ENCODE measurements at places on chromosomes 12 and 14. TPM values are rescaled to one million over a fixed set of nuclear protein-coding genes. Genes with fewer than 3 reads are reported as not detected.
A peak's percentile ranks its signal among the peaks of the same experiment; 100 is the strongest.

WIF1 gene
- total RNA-seq: not detected

CNTN1 gene
- total RNA-seq: 0.26 TPM

SIX4 gene
- total RNA-seq: 18.3 TPM

WASHC4 gene
- 98.3 TPM for total RNA-seq

TESPA1 gene
- total RNA-seq: not detected

OVCH1 gene
- 0.51 TPM for total RNA-seq

IL31 gene
- not detected for total RNA-seq

GRCh38 chr12:114140576-114140975 lies 174.5 kb upstream of the RBM19 start:
- no peak for DNase-seq

- peak; percentile 50 for DNase-seq
Measured at GRCh38 chr12:80829767-80830166, 108.0 kb downstream of the LIN7A start.

DNA sequence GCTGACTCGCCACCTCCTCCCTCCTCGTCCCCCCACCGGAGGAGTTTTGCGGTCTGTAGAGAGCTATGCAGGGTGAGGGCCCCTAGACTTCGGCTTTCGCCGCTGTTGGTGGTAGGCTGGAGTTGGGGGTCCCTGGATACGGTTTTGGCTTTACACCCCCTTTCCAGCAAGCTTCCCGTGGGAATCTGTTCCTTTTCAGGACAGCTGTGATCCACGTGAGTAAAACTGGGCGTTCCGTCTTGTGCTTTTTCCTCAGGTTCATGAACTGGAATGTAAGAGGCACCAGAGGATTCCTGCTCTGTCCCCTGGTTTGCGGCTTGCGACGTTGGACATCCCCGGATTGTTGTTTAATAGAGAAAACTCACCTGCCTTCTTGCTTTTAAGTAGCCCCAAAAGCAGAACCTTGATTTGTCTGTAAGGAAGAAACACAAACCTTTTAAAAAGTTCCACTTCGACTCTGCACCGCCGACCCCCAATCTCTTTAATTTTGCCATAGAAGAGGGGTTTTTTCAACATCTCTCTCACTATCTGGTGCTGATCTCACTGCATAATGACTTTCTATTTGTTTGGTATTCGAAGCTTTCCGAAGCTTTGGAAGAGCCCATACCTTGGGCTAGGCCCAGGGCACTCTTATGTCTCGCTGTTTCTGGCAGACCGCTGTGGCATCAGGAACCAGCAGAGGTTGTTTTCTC lies 490 bp downstream of the PRORP start:
- DNase-seq: peak; percentile 33

DNA sequence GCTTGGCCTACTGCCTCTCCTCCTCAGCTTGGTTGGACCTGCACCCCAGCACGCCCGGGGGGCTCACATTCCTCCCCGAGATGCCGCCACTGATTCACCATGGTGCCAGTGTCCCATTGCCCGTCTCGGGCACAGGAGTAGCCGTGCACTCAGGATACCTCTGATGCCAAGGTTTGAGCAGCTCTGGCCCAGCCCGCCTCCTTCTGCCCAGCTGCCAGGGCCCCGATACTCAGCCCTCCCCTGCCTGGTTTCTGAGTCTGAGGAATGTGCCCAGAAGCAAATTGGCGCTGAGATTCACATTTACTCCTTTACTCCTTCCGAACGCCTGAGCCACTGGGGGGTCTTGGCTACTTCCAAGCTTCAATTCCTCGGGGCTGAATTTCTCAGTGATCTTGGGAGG lies 63.5 kb downstream of the NINJ2 start:
- DNase-seq: no peak

DNA sequence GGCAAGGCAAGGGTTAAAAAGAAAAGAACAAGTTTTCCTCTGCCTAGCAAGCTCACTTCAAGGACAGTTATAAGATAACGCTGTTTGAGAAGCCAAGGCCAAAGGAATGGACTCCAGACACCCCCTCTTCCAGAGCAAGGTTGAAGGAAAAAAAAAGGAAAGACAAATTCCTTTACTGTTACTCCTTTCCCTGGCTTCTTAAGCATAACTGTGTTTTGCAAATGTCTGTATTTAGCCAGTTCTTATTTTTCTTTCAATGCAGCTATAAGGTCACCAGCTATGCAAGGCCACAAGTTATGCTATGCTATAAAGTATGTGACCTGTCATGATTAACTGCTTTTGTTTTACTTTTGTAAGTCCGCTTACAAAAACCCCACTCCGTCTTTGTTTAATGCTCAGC lies 26.6 kb downstream of the ZNF410 start:
- no peak for DNase-seq

- no peak for DNase-seq
Measured at GRCh38 chr14:44700184-44700583, 193.1 kb upstream of the FSCB start.

- DNase-seq: no peak
Measured at GRCh38 chr12:54141431-54142113, 47.2 kb downstream of the SMUG1 start.

DNA sequence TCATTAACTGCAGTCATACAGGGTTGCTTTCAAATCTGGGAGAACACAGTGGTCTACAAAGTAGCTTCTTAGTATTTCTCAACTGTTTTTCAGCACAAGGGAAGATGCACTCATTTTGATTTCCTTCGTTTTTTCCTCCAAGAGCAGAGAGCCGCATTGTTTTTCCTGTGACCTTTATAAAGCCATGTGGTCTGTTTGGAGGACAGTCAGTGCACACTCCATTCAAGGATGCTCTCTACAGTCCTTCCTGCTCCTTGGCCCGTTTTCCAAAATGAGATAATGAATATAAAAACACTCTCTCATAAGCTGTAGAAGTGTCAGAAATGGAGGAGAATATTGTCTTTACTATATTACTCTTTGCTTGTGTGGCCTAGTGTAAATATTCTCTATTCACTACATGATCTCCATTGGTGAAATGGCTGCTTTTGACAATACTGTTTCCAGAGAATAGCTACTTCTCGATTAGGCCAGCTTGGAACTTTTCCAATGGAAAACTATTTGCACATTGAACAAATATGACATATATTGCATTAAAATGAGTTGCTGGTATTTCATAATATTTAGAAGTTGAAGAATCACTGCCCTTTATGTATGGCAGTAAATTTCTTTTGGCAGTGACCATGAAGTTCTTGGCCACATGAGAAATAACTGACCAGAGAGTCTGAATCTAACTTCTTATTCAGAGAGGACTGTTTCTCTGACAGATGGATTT lies 393.1 kb upstream of the RGS6 start:
- peak; percentile 77 for DNase-seq

DNA sequence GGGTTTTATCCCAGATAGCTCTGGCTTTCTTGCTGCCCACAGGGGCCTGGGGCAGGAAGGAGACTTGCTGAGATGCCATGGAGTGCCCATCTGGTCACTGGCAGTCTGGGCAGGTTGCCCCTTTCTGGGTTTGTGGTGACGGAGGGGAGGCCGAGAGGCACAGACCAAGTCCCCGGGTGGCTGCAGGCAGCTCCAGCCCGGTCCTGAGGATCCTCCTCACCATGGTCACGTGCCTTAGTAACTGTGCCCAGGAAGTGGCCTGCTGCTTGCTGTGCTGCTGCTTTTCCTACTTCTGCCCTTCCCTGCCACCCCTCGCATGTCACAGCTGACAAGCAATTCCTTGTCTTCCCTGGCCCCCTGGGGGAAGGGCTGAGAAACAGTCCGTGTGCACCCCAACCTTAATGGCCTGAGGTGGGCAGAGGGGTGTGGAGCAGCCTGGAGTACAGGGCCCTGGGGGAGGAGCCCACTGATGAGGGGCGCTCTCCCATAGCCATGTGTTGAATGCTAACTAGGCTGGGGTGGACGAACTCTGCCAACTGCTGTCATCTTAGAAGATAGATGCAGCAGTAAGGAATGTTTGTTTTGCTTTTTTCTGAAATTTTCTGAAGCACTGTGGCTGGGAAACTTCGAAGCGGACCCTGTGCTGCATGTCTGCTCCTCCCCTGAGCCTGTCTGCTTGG lies 54.9 kb upstream of the SRSF5 start:
- peak; percentile 59 for DNase-seq

GRCh38 chr14:45558183-45558582 lies 305.2 kb upstream of the MIS18BP1 start:
- no peak for DNase-seq

DNA sequence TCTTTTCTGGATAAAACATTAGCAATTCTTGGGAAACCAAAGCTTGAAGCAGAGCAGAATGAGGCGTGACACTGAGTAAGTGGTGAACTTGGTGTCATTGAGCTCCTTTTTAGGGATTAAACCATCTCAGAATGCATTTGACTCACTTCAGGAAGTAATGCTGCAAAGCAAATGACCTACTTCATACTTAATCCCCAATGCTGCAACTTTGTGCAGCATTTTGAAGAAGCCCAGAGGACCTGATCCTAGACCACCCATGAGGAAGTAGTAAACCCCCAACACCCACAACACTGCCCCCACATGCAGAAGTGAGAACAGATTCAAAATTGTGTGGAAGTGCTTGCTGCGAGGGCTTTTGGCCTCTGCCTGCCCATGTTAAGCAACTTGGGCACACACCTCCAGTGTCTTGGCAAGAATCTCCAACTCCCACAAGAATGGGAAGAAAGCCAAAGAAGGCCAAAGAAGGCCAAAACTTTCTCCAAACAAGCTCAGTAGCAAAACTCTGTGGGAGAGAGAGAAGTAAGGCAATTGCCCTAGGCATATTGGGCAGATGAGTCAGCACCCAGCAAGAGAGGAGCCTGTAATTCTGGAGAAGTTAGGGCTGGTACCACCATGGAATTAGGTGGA lies 69.2 kb upstream of the ETV6 start:
- DNase-seq: peak; percentile 84

All from fibroblast of lung (primary cell).